Stimulated activated CD8-positive, alpha-beta memory T cell treated with anti-CD3 and anti-CD28 coated beads, Interleukin-7, amount 100 ng/mL, for 1 hour (primary cell): ENCODE measurements at places on chromosomes 5 and 9.

DNA sequence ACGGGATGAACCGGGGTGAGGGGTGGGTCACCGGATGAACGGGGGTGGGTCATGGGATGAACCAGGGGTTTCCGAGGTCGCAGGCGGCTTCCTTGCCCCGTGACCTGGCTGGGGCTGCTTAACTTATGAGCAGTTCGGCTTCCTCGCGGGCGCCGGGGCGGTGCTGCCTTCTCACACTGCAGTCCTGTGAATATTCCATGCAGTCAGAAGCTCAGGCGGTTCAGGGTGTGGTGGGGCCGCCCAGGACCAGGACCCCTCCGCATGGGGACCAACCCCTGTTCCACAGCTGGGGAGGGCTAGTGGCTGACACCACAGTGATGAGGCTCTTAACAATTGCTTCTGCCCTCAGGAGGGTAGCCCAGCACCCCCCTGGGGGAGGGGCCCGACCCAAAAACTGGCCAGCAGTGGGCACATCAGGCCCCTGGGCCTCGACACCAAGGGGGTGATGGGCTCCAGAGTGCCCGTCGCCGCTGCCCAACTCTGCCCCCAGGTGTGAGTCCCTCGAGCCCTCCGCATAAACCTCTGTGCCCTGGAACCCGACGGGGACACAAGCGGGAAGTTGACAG, 30.9 kb upstream of the SLC9A3 start:
- DNase-seq = no peak

GRCh38 chr9:109455391-109455790, 42.7 kb downstream of the PTPN3 start:
- DNase-seq = no peak

DNA sequence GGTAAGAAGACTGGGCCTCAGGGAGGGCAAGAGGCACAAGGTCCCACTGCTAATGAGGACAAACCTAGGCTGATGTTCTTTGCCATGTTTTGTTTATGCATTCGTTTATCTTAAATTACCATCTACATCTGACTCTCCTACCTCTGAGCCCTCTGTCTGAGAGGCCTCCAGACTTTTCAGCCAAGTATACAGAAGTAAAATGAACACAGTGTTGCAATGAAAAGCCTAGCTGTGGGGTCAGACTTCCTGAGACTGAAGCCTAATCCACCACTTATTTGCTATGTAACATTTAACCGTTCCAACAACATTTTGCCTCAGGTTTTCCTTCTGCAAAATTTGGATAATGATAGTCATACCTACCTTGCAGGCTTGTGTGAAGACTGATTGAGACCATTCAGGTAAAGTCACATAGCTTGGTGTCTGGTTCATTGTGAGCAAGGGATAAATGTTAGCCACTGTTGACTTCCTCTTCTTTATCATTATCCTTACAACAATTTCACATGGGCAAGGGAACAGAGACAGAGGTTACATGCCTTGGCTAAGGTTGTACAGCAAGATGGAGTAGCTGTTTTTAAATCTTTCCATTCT, 374.9 kb upstream of the CLINT1 start:
- no peak for DNase-seq

DNA sequence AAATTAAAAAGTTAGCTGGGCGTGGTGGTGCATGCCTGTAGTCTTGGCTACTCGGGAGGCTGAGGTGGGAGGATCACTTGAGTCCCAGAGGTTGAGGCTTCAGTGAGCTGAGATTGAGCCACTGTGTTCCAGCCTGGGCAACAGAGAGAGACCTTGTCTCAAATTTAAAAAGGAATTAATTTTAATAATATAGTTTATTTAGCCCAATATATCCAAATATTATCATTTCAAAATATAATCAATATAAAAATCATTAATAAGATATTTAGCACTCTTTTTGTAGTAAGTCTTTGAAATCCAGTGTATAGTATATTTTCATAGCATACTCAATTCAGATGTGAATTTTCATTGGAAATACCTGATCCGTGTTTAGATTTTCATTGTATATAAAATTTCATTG, 43.2 kb upstream of the ORM1 start:
- no peak for DNase-seq

- no peak for DNase-seq
Measured at GRCh38 chr5:123951582-123951977, 439.6 kb downstream of the CSNK1G3 start.

- DNase-seq = no peak
Measured at GRCh38 chr5:144284036-144284435, 113.4 kb downstream of the KCTD16 start.

DNA sequence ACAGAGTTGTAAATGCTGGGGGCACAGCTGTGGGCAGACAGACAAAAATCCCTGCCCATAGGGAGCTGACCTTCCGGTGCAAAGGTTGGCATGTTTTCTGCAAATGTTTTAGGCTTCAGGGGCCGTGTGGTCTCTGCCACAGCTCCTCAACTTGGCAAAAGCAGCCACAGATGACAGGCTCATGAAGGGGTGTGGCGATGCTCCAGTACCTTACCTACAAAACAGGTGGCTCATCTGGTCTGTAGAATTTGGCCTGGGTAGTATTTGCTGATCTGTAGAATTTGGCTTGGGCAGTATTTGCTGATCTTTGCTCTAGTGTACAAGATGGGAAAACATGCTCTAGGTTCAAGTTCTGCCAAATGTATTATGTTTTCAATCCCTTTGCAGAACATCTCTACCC, 283.9 kb downstream of the GADD45G start:
- DNase-seq = no peak

GRCh38 chr9:129762985-129763926, 10.4 kb upstream of the PTGES start:
- DNase-seq = no peak

DNA sequence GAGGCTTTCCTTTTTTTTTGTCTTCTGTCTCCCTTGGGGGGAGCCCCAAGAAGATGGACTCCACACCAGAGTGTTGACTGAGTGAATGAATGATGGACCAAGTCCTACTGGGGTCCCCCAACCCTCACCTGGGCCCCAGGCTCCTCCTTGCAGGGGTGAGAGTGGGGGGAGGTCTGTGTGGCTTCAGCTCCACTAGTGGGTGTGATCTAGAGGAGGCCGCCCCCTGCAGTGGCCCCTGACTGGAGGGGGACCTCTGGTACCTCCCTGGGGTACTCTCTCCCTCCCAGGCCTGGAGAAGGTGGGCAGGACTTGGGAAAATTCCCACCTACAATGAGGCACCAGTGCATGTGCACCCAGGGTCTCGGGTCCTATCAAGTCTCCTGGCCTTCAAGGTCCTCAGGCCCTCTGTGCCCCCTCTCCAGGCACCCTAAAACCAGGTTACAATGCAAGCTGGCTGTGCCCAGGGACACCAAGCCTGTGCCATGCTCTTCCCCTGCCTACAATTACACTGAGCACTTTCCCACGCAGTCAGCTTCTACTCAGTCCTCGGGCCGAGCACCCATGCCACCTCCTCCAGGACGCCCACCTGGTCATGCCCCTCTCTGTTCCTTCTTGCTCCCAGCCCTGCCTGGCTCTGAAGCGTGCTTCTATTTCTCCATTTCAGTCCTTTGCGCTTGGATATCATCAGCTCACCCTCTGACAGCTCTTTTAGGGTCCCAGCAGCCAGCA, 117.2 kb upstream of the PHYKPL start:
- DNase-seq = no peak

- DNase-seq = no peak
Measured at GRCh38 chr9:21803649-21804048, 1.2 kb downstream of the MTAP start.

DNA sequence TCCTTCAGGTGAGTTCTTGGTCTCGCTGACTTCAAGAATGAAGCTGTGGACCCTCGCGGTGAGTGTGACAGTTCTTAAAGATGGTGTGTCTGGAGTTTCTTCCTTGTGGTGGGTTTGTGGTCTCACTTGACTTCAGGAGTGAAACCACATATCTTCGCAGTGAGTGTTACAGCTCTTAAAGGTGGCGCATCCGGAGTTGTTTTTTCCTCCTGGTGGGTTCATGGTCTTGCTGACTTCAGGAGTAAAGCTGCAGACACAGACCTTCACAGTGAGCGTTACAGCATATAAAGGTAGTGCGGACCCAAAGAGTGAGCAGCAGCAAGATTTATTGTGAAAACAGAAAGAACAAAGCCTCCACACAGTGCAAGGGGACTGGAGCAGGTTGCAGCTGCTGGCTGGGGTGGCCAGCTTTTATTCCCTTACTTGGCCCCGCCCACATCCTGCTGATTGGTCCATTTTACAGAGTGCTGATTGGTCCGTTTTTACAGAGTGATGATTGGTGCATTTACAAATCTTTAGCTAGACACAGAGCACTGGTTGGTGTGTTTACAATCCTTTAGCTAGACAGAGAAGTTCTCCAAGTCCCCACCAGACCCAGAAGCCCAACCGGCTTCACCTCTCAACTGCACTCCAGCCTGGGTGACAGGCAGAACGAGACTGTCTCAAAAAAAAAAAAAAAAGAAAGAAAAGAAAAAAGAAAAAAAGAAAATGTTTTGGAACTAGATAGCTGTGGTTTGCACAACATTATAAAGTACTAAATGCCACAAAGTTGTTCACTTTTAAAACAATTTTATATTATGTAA, 9.1 kb upstream of the ERMP1 start:
- DNase-seq = no peak

DNA sequence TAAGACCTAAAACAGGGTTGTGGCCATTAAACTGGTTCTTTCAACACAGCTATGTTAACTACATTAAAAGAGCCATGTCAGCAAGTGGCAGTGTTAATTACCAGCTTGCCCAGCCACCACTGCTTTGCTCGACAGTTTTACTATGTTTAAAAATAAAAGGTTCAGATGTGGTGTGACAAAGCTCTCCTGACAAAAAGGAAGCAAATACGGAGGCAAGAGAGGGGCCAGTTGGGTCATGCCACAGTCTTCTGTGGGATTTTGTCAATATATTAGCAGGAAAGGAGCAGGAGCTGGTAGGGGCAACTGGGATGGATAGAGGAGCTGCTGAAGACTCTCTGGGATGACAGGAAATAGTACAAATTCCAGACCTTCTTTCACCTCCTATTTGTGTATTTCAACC, 113.5 kb upstream of the PCA3 start:
- DNase-seq = no peak

GRCh38 chr5:131277875-131278740, 14.3 kb downstream of the CDC42SE2 start:
- DNase-seq = no peak

DNA sequence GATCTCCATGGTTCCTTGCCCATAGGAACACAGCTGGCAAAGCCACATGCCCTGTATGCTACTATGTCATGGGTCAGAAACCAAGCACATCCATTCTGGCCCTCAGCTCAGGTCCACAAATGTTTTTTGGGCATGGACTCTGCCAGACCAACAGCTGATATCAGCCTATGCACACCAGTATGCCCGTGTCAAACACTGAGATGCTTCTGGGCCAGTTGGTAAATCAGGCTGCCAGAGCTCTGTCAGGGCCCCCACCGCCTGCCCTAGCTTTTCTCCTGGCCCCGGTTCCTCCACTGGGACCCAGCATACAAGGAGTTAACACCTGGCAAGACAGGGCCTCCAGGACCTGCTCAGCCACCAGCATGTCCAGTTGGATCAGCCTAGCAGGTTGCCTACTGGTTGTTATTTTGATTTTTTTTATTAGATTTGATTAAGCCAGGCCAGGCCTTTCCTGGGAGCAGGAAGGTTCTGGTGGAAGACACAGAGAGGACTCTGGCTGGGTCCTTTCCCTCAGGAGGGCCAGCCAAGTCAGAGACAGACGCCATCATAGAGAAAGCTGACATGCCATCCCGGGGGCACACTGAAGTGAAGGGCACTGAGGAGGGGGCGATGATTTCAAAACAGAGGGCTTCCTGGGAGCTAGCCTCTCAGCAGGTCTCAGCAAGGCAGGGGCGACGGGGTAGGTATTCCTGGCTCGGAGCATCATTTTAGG, 65.8 kb downstream of the TSTD2 start:
- DNase-seq = no peak

- no peak for DNase-seq
Measured at GRCh38 chr5:142548739-142549275, 137.1 kb downstream of the FGF1 start.
